ENCODE measurements at places on chromosomes 1 and 21. TPM values are rescaled to one million over a fixed set of nuclear protein-coding genes. Genes with fewer than 3 reads are reported as not detected.

GRCh38 chr1:158255656-158256055 is 1.4 kb downstream of the CD1A start:
- H3K27me3 ChIP-seq, result no peaks in the 10 kb centered on the region
- H3K27ac ChIP-seq, result no peak overlapping the region
- no peaks in the 10 kb centered on the region for H3K36me3 ChIP-seq
- no peak for DNase-seq
- H3K4me1 ChIP-seq, result no peaks in the 10 kb centered on the region
- no peak overlapping the region for H3K4me3 ChIP-seq

GRCh38 chr1:245853291-245853690 is 653.8 kb downstream of the SMYD3 start:
- no peak for DNase-seq
- no peak overlapping the region for H3K4me3 ChIP-seq
- H3K27me3 ChIP-seq, result no peaks in the 10 kb centered on the region
- H3K4me1 ChIP-seq, result no peaks in the 10 kb centered on the region
- no peak overlapping the region for H3K27ac ChIP-seq

DNA sequence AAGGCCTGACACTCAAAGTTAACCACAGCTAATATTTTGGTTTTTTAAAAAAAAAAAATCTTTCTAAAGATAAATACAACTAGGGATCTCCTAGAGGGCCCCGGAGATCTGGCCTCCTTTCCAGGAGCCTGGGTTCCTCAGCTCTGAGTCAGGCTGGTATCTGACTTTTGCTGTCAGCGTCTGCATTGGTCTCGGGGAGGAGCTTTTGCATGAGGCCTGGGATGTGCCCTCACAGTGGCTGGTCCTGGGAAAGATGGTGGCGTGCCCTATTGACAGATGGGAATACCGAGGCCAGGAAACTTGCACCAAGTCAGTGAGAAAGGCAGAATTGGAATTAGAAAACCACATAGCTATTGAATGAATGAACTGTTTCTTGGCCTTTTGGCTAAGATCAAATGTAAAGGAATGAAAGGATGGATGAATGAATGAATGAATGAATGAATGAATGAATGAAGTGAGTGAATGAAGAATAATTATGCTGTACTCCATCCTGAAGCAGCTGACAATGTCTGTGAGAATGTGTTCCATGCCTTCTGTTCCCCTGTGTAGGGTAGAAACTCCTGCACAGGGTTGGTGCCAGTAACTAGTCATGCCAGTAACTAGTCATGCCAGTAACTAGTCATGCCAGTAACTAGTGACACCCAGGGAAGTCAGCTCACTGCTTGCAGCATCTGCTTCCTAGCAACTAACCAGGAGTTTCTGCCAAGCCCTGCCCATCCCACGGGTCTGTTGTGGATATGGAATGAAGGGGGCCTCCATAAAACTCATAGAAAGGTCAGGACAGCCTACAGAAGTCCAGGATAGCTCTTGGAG is 242.5 kb upstream of the VAMP3 start:
- H3K27me3 ChIP-seq, result no peaks in the 10 kb centered on the region
- H3K36me3 ChIP-seq, result no peaks in the 10 kb centered on the region
- DNase-seq, result no peak
- no peaks in the 10 kb centered on the region for H3K4me1 ChIP-seq
- no peak overlapping the region for H3K27ac ChIP-seq

DNA sequence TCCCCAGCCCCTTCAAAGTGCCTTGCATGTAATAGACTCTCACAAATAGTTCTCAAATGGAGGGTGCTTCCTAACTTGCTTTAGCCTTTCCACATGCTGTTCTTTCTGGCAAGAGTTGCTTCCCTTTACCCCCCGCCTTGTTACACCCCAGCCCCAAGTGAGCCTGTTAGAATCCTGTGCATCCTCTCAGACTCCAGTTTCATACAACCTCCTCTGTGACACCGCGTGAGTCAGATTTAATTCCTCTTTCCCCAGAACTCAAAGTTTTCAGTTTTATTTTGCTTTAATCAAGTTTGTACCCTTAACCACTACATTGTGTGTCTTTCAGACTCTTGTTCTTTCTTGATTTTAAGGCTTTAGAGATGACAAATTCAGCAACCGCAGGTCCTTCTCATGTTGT is 234.5 kb upstream of the HOOK1 start:
- H3K36me3 ChIP-seq, result no peaks in the 10 kb centered on the region
- H3K27me3 ChIP-seq, result no peaks in the 10 kb centered on the region
- no peaks in the 10 kb centered on the region for H3K4me1 ChIP-seq
- no peak overlapping the region for H3K27ac ChIP-seq
- H3K4me3 ChIP-seq, result no peak overlapping the region

GRCh38 chr21:36804874-36805611 is 106.1 kb downstream of the SIM2 start:
- H3K27ac ChIP-seq, result no peak overlapping the region
- H3K27me3 ChIP-seq, result no peaks in the 10 kb centered on the region
- H3K4me1 ChIP-seq, result no peaks in the 10 kb centered on the region
- no peak for DNase-seq

GRCh38 chr1:228457017-228457395 is 30.2 kb upstream of the RNF187 start:
- DNase-seq, result no peak
- no peaks in the 10 kb centered on the region for H3K27me3 ChIP-seq
- H3K27ac ChIP-seq, result peak overlapping the region; percentile 86
- peak overlapping the region; percentile 30 for H3K4me3 ChIP-seq
- peaks cover 23% of the 10 kb centered on the region for H3K4me1 ChIP-seq

The RIPPLY3 gene
- total RNA-seq, result not detected

The EIF2D gene
- total RNA-seq, result 39.4 TPM

Data from adrenal gland (tissue), 19 donors.